ENCODE measurements at places on chromosomes 5 and 9. TPM values are rescaled to one million over a fixed set of nuclear protein-coding genes. Genes with fewer than 3 reads are reported as not detected.

Gene NIM1K
- total RNA-seq, result 1.2 TPM

Gene BSPRY
- not detected for total RNA-seq

Gene ARHGEF37
- 0.30 TPM for total RNA-seq

Gene PCDHB16
- total RNA-seq, result 0.30 TPM

Gene GCNT4
- total RNA-seq, result 0.23 TPM

Gene CDKN2A
- total RNA-seq, result 27.9 TPM

Measured in smooth muscle cell of the umbilical artery (primary cell).